Muscle of back (tissue), 13 donors: ENCODE measurements at places on chromosomes 5 and 9.

GRCh38 chr5:151430731-151431130 is 16.7 kb upstream of the SLC36A1 start:
- no peak for DNase-seq

GRCh38 chr5:154253807-154254206 is 63.3 kb downstream of the GALNT10 start:
- no peak for DNase-seq

GRCh38 chr5:125037020-125037419 is 290.6 kb upstream of the ZNF608 start:
- DNase-seq: no peak

DNA sequence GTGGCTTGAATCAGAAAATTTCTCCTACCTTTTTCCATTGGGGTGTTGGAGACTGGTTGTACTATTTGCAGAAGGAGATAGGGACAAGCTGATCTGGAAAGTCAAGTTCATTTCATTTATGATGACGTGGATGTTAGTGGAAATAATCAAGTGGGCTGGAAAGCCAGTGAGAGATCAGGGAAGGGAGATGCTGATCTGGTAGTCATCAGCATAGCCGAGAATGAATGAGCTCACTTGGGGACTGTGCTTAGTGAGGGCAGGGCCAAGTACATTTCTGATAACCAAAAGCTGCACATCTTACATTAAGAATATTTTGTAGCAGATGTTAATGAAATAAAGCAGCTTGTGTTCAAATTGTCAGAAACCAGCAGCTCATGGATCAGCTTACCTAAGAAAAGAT is 12.1 kb downstream of the MAN2A1 start:
- peak; percentile 27 for DNase-seq

DNA sequence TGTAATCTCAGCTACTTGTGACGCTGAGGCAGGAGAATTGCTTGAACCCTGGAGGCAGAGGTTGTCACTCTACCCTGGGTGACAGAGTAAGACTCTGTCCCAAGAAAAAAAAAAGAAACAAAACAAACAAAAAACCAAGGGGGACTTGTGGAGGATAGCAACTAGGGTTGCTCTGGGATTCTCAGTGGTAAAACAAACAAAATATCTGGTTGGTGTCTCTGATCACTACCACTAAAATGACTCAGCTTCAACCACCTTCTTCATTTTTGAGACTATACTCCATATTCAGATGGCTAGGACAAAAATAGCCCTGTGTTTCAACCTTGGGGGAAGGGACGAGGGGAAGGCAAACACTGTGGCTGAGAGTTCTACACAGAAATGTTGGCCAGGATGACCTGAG is 110.3 kb downstream of the ARRDC3 start:
- no peak for DNase-seq

GRCh38 chr9:119252671-119253299 is 116.5 kb downstream of the BRINP1 start:
- DNase-seq: no peak

GRCh38 chr5:124661317-124662141 is 84.9 kb downstream of the ZNF608 start:
- peak; percentile 81 for DNase-seq

DNA sequence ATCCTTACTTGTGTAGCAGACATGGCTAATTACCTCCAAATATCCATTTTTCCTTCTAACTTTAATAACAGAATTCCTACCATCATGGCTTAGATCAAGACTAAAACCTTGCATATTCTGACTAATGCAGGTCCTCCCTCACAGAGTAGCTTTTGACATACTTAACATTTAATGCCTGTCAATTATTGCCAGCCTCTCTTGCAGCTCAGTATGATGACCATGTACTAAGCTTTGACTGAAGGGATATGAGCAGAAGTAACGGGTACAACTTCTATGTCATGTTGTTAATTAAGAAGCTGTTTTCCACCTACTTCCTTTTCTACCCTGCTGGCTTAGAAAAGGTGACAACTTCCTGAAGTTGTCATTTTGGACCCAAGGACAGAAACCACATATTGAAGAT is 533.4 kb downstream of the PSAT1 start:
- no peak for DNase-seq

DNA sequence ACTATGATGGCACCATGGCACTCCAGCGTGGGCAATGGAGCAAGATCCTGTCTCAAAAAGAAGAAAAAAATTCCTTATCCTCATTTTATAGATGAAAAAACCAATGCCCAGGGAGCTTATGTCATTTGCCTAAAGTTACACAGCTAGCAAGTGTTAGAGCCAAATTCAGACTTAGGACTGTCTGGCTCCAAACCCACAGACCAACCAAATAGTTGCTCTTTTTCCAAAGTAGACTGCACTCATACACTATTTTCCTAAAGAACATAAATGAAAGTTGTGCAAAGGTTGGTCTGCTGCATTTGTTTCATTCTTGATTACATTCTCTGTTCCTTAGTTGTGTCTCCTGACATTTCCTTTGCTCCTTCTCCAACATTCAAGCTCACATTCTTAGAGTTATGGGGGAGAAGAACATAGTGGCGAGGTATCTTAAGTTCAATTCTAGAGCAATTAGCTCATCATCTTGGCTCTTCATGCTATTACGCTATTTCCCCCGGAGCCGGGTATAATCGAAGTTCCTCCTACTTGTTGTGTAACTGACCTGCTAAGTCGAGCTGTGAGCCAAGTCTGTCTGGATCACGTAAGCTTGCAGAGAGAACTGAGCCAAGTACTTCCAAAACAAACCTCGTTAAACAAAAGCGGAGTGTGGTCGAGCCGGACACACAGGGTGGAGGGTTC is 138.3 kb downstream of the RFK start:
- DNase-seq: peak; percentile 86

- no peak for DNase-seq
These were observed 25.5 kb downstream of the EGR1 start for GRCh38 chr5:138490648-138491283.

DNA sequence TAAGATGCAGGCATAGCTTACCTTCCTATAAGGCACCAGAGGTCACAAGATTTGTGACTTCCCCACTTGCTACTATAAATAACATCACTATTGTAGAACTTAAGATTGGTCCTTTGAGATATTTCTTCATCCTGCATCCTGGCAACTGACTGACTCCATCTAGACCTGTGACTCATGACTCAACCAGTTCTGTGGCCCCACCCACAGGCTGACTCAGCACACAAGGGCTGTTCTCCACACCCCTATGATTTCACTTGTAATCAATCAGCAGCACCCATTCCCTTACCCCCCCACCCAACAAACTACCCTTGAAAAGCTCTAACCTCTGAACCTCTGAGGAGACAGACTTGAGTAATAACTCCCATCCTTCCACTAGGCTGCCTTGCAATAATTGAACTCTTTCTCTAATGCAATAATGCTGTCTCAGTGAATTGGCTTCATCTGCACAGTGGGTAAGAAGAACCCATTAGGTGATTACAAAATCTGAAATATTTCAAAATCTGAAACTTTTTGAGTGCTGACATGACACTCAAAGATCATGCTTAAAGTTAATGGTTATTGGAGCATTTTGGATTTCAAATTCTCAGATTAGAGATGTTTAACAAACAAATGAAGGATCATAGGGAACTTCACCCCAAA is 296.7 kb downstream of the ARL15 start:
- no peak for DNase-seq

GRCh38 chr5:97538912-97539311 is 355.9 kb upstream of the RIOK2 start:
- no peak for DNase-seq

DNA sequence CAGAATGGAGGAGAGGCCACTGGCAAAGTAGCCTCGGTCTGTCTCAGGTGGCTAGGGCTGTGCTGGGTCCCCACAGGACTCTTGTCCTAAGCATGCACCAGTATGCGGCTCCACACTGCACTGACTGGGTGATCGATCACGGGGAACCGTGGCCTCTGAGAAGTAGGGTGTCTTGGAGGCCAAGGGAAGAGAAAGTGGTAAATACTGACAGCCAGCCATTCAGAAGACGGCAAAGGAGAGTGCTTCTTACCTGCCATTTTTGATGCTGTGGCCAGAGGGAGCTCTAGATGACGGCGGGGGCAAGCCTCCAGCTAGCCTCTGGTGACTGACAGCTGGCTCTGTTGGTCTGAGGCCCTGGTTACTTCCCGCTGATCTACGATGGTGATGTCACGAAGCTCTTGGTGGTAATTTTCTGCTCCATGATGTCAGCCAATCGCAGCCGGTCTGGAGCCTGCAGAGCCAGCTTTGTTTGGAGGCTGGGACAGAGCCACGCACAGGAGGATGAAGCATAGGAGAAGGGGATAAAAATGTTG is 40.4 kb upstream of the GADD45G start:
- no peak for DNase-seq

GRCh38 chr9:13568405-13568804 is 288.9 kb upstream of the MPDZ start:
- DNase-seq: peak; percentile 72

GRCh38 chr9:91698266-91698665 is 251.8 kb downstream of the ROR2 start:
- DNase-seq: no peak

GRCh38 chr5:54848581-54848980 is 136.8 kb downstream of the ESM1 start:
- DNase-seq: no peak

- DNase-seq: peak; percentile 57
These were observed 51.2 kb downstream of the USP20 start for GRCh38 chr9:129886226-129887174.

DNA sequence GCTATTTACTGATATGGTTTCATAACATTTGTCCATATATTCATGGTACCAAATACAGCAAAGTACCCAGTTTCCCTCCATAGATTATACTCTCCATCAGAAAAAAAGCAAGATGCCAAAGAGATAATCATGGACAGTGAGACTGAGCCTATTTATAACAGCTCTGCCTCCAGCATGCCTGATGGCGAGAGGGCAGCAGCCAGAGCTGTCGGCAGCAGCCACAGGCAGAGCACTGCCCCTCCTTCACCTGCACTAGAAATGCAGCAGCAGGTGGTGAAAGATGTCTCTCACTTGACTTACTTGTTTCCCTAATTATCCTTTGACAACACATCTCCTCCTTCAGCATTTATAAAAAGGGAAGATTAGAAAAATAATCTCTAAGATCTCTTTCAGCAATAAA is 32.4 kb downstream of the CTNNAL1 start:
- DNase-seq: no peak

GRCh38 chr5:140130949-140131733 is 5.4 kb downstream of the IGIP start:
- no peak for DNase-seq

DNA sequence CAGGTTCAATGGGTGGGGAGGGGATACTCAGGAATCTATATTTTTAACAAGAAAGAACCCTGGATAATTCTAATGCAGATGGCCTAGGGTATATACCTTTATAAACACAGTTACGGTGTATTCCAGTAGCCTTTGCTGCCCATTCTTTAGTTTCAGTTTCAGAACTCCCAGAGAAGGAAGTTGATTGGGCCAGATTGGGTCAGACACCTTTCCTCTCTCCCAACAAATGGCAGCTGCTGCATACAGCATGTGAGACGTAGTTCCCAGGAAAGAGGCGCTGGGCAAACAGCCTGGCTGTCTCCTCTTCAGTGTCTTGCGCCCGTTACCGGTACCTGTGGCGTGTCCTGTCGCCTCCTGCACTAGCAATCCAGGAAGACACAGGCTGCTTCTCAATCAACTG is 20.4 kb downstream of the ACO1 start:
- DNase-seq: no peak

GRCh38 chr9:113962396-113962795 is 86.3 kb downstream of the ZNF618 start:
- DNase-seq: no peak

DNA sequence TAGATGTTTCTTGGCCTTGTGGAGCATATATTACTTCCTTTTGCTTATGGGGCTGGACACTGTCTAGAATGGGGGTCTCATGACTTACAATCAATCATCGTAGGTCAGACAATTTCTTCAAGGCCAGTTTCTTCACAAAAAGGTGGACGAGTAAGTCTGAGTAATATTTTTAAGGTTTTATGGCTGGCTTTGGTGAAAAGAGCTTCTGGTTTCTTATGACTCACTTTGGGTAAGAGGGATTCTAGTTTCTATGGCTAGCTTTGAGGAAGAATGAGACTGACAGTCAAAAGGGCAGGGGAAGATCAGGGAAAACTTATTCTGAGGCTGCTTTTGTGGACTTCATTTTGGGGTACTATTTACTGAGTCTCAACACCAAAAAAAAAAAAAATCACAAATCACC is 2067.2 kb upstream of the C9orf72 start:
- DNase-seq: no peak

GRCh38 chr9:18208166-18209059 is 265.5 kb upstream of the ADAMTSL1 start:
- DNase-seq: peak; percentile 71

DNA sequence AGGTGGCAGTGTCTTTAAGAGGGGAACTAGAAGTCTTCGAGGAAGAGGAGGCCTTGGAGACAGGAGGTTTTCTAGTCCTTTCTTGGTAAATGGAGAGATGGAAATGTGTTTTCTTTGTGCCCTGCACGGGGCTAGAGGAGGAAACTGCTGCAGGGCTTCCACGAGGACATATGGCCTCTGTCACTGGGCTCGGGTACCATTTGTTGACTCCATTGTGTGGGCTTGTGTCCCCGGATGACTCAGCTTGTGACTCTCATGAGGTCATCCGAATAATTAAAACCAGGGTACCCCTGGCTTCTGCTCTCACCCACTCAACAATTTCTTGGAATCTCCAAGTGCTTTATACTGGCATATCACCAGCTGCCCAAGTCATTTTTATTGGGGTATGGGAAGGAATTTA is 261.7 kb downstream of the KIF4B start:
- DNase-seq: no peak

DNA sequence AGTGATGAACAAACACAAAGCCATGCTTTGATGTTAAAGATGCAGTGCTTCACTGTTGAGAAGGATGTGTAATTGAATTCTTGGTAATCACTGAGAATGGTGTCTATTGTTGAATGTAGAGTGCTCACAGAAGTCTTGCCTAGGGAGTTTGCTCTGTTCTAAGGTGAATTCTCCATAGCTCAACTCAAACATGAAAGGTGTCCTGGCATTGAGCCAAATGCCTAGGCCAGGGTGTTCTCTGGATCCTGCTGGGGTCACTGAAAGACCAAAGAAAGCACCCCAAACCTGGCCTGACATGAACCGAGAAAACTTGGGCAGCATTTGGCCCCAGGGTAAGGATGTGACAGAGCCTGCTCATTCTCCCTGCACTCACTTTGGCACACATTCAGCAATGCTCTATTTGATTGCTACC is 217.3 kb downstream of the ARL15 start:
- DNase-seq: no peak

- DNase-seq: no peak
These were observed 57.9 kb downstream of the ARHGAP26 start for GRCh38 chr5:142827934-142828576.
